NCI-H1092 treated with DMSO at 0.1 percent for 48 hours (cell line): ENCODE measurements at places on chromosomes 16 and 17.
A peak's percentile ranks its signal among the peaks of the same experiment; 100 is the strongest.

GRCh38 chr16:16022683-16023064 lies 73.3 kb downstream of the ABCC1 start:
- no peak for DNase-seq

DNA sequence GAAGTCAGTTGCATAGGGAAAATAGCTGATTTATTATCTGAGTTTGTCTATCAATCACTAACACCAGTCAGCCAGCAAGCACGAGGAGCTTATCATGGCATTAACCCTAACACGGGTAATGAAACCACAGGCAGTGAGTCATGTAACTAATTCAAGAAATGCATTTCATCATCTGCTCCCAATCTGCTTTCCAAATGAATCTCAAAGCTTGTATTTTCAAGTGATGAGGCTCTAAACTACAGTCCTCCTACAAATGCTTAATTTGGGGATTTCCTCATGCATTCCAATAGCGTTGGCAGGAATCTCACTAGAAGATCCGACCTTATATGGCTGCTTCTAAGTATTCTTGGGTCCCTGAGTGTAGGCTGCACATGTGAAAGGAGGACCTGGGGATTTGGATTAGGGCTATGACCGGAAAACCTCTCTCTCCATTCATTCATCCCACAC lies 118.4 kb upstream of the HSBP1 start:
- DNase-seq = no peak

DNA sequence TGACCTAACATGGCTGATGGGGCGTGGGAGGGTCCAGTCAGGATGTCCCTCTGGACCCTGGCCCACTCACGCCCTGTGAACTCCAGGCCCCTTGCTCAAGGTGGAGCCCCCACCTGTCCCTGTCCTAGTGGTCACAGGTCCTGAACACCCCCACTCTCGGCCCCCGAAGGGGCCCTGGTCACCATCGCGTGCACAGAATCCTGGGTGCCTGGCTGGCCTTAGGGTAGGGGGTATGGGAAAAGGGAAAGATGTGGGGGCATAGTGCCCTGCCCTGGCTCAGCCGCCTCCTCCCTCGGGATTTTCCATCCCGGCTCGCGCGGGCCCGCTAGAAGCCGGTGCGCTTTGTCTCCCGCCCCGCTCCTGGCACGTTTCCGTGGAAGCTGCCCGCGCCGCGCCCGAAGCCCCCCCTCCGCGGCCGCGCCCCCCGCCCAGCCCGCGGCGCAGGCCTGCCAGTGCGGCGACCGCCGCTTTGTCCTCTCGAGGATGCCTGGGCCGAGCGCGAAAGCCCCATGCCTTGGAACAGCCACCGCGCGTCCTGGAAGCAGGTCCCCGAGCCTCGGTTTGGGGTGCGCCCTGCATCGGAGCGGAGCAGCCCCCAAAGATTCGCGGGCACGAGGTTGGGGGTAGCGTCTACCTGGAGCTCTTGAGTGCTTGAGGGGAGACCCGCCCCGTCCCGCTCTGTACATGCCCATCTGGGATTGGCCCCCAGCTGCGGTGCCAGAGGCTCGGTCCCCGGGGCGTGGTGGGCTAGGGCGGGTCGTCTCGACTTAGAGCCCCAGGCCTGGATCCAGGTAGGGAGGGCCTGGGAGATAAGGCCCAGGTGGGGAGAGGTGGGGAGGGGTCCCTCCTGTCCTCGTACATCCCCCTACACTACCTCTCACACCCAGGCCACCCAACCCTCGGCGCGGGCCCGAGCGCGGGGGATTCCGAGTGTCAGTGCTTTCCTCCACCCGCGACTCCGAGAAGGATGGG lies 1.3 kb downstream of the SMPD3 start:
- peak; percentile 30 for DNase-seq

- DNase-seq = no peak
These were observed 6.6 kb upstream of the LIMD2 start for GRCh38 chr17:63706336-63707082.

DNA sequence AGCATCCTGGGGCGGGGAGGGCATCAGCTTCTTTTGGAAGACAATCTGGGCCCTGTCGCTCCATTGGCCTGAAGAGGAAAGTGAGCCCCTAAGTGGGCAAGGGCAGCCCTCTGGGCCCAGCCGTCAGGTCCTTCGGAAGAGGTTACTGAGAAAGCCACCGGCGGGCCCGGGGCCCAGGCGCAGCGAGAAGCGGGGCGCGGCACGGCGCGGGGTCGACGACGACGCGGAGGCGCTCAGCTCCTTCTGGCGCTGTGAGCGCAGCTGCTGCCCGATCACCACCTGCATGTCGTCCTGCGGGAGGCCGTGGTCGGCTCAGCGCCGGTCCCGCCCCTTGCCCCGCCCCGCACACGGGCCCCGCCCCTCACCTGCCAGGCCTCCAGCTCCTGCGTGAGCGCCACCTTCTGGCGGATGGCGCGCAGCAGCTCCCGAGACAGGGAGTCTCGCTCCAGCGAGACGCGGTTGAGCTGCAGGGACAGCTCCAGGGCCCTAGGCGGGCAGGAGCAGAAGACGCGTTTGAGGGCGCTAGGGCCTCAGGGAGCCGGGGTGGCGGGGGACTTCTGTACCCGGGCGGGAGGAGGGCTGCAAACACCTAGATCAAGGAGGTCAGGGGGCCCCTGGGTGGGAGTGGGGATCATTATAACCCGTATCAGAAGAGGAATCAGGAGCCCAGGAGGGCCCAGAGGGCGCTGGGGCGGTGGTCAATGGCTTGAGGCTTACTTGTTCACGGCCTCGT lies 4.3 kb downstream of the THOC6 start:
- peak; percentile 75 for DNase-seq

DNA sequence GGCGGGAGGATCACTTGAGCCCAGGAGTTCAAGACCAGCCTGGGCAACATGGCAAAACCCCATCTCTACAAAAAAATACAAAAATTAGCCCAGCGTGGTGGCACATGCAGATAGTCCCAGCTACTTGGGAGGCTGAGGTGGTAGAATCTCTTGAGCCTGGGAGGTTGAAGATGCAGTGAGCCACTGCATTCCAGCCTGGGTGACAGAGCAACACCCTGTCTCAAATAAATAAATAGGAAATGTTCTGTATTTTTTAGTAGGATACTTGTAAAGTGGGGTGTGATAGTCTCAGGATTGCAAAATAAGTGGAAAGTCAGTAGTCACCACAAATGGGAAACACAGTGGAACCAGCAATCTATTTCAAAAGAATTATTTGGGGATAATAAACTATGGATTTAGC lies 4.0 kb downstream of the RSPRY1 start:
- DNase-seq = no peak

DNA sequence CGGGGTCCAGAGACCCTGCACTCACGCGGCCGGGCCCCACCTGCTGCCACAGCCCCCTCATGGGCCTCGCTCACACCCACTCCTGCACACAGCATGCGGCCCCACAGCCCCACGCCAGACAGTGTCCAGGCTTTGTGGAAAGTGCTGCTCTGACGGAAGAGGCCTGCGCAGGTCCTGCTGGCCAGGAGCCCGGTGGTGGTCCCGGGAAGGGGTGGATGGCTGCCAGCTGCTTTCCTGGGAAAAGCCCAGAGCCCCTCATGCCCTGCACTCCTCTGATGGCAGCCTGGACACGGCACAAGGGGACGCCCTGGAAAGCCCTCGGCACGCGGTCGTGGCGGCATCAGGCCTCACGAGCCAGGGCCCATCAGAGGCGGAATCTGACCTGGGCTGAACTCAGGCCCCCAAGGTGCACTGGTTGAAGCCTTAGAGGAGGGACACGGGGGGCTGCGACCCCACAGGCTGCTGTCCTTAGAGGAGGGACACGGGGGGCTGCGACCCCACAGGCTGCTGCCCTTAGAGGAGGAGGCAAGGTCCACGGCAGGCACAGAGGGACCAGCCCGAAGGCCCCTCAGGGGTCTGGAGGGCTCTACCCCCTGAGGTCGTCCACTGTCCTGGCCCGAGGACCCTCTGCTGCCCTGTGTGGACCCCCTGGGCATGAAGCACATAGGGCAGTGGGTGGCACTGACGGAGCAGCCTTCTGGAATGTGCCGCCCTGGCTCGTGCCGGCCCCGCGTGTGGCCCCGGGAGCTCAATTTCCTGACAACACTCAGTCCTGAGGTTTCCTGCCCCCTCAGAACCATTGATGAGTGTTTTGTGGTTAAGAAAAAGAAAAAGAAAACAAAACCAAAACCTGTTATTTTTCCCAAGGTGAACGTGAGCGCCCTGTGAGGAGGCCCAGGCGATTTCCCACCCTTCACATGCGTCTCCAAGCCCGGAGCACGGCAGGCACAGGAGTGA lies 22.1 kb downstream of the SOX8 start:
- DNase-seq = no peak

DNA sequence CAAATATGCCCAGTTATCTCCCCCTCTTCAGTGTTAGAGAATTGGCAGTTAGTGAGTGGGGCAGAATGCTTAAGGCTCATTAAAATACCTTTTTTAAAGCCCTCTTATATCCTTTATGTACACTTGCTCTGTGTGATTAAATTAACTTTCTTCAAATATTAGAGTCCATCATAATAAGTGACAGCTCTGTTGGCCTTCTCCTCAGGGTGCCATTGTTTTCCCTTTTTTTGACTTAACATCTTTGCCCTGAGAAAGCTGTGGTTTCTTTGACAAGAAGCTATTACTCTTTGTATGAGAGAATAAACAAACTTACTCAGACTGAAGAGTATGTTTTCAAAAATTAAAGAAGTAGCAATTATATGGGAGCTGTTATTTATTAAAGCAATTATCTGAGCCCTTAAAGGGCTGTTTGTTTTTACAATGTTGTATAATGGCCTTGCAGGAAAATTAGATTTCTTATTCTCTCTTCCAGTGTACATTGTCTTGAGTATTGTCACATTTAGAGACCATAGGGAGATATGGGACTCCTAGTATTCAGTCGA lies 13.4 kb downstream of the RBBP6 start:
- DNase-seq = peak; percentile 8

DNA sequence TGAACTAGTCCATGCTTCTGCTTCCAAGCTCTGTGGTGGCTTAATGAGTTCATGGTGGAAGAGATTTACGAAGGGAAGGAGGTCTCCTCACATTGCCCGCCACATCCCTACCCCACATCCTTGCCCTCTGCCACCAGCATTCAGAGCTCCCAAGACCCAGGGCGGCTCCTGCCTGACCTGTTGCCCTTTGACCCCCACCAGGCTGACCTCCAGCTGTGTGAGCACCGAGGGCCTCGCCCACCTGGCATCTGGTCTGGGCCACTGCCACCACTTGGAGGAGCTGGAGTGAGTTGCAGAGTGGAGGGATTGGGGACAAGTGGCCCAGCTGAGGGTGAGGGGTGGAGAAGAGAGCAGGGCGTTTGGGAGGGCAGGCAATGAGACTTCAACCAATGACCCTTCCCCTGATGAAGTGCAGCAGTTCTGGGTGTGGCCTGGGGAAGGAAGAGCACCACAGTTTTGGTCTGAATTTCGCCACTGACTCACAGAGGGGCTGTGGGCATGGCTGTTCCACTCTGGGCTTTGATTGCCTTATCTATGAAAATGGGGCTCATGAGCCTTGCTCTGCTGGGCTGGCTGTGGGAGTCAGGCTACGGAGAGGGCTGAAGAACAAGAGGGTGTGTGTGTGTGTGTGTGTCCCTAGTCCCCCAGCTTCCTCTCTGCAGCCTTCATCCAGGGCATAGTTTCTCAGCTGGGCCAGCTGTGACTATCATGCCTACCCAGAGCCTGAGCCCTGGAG lies 22.6 kb upstream of the CPNE2 start:
- no peak for DNase-seq

- DNase-seq = no peak
These were observed 379.6 kb upstream of the PSMD7 start for GRCh38 chr16:73916829-73917594.

DNA sequence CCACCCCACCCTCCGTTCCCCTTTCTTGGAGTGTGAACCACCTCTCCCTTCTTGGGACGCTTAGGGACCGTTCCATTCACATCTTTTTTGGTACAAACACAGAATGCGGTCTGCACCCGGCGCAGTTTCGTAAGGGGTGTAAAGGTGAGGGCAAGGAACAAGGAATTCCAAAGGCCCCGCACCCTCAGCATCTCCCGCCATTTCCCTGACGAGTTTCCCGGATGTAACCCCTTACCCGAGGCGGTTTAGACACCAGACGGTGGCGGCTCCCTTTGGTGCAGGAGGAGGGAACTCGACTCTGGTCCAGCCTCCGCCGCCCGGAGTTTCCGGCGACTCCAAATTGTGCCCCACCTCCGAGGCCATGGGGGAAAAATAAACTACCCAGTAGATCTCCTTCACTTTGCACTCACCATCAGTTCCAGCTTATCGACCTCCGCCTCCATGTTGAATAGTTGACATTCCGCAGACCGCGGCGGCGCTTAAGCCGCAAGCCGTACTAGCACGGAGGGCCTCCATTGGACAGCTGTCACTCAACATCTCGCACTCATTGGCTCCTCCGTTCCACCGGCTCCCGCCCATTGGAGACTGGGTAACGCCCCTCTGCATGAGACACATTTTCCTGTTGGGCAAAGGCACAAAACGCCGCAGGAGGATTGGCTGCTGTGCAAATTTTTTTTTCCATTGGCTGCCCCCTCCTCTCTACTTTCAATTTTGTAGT lies at the start of gene SKA2:
Gene SKA2 (minus strand): TSS at position 466 of the 718 bp plus-strand sequence. CDS start 23 bp downstream, at position 443.
- peak; percentile 100 for DNase-seq

DNA sequence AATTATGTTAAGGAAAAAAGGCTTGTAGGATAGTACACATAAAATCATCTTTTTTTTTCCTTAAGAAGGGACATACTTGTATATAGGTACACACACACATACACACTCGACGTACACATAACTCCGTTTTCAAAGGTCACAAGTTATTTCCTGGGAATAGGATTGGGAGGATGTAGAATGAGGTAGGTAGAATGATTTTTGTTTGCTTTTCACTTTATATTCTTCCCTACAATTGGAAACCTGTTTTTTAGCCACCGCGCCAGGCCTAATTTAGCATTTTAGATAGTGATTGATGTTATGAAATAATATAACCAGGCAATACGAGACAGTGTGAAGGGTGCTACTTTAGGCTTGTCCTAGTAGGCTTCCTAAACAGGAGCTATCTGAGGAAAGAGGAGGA lies 1.8 kb upstream of the HAPSTR1 start:
- DNase-seq = no peak

- no peak for DNase-seq
These were observed 33.3 kb downstream of the GSE1 start for GRCh38 chr16:85646358-85646907.

DNA sequence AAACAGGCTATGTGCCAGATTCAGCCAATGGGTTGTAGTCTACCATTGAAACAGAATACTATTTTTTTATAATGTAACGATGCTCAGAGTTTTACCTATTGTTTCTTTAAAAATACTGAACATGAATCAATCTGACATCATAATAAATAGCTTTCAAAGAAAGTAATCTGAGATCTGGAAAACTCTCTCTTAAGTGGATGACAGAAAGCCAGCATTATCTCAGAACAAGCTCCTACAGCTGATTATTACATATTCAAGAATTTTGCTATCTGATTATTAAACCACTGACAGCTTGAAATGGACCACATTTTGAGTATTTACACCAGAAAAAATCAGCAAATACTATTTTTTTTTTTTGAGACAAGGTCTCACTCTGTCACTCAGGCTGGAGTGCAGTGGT lies 484.2 kb upstream of the SOX9 start:
- no peak for DNase-seq

DNA sequence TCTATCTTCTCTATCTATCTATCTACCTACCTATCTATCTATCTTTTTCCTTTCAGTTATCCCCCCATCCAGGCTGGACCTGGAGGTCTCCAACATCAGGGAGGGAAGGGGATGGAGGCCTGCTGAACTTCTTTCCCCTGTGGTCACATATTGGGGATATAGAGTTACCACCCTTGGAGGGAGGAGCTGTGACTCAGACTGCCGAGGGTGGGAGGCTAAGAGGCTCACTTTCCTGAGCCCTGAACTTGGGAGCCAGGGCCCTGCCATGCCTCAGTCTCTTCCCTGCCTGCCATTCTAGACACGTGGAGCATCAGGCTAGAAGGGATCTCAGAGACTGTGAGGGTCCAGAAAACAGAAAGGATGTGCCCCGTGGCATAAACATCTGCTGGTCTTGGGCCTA lies 8.4 kb downstream of the LRRC3C start:
- DNase-seq = no peak
